CD4-positive, alpha-beta T cell treated with Interleukin-17A for 4 hours (primary cell): ENCODE measurements at places on chromosomes 3 and 15.

GRCh38 chr15:68204361-68204760 is 771 bp downstream of the CALML4 start:
- DNase-seq = no peak

GRCh38 chr3:158102242-158103080 is 3.8 kb downstream of the SHOX2 start:
- DNase-seq = no peak

GRCh38 chr3:9222049-9222448 is 27.4 kb downstream of the SRGAP3 start:
- DNase-seq = no peak

DNA sequence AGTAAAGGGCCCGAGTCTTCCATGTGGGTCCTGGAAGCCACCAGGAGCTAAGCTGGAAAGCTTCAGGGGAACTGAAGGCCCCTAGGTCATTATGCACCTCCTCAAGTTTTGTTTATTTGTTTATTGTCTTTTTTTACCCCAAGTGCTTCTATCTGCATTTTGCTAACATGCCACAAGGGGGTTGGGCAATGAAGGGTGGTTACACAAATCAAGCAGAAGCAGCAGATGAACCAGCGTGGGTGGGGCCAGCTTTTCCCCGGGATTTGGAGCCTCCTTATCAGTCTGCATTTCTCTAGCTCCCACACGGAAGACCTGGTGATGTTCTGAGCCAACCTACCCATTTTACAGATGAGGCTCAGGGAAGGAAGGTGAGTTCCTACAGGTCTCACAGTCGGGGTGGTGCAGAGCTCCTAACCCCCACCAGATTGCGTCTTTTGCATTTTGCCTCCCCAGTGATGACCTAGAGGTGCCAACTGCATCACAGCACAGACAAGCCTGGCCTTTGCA is 16.8 kb downstream of the TMC3 start:
- DNase-seq = no peak

GRCh38 chr3:24410860-24411259 is 83.8 kb downstream of the THRB start:
- no peak for DNase-seq

GRCh38 chr15:65421360-65422215 is 1.2 kb downstream of the IGDCC4 start:
- no peak for DNase-seq

DNA sequence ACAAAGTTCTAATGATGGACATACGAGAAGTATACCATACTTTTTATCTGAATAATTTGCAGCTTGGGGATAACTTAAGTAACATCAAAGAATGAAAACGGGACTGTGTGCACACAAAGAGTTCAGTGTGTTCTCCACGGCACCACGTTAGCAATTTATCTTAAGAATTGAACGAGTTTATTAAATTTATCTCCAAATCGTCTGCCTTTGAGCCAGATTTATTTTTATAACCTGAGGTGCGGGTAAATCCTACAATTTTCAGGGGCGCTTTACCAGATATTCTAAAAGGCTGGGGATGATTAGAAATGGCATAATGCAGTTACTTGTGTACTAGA is 3.5 kb downstream of the CHD2 start:
- no peak for DNase-seq

DNA sequence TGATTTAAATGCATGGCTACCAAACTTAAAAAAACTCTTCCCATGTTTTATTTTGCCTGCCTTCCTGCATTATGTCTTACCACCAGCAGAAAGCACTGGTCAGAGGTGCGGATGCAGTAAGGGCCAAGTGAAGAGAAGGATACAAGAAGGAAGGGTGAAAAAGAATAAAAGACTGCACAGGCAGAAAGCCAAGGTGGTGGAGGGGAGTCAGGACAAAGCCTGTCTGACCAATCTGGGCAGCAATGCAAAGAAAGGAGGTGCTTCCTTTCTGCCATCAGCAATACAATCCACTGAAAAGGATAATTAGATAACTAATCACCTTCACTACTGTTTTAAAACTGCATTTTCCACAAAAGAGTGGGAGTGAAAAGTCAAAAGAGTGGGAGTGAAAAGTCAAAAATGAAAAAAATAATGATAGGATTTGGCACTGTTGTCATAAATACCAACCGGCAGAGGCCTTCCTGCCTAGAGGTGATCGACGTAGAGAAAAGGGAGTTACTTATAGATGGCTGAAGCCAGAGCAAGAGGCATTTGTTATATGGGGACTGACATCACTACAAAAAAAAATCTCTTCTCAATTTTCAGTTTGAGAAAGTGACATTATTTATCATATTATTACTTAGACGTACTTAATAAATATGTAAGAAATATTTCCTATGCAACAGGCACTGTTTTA is 385.3 kb downstream of the TBC1D5 start:
- no peak for DNase-seq

DNA sequence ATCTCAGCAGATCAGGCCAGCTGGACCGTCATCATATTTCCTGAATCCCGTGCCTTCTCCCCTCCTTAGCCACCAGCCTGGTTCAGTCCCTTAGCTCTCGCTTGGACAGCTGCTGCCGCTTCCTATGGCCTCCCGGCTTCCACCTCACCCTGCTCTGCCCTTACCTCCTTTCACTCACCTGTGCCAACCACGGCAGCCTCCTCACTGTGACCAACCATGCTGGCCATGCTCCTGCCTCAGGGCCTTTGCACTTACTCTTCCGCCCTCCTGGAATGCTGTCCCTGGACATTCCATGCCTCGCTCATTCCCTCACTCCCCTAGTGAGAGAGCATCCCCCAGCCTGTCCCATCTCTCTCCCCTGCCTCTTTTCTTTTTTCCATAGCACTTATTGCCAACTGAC is 19.2 kb downstream of the GRIP2 start:
- DNase-seq = no peak

DNA sequence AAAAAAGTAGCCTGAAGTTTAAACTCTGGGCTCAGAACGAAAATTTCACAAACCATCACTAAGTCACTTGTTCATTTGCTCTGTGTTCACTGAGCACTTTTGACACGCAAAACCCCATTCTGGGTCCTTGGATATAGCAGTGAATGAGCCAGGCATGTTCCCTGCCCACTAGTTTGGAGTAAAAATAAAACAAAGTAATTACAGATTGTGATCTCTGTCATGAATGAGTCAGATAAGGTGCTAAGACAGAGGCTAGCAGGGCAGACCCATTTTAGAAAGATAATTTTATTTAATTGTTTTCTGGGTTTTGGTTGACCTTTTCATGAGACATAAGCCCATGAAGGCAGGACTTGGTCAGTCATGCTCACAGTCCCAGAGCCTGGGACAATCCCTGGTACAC is 84.1 kb upstream of the ARHGEF3 start:
- no peak for DNase-seq

- no peak for DNase-seq
Measured at GRCh38 chr3:130621824-130622223, 104.8 kb downstream of the COL6A6 start.

DNA sequence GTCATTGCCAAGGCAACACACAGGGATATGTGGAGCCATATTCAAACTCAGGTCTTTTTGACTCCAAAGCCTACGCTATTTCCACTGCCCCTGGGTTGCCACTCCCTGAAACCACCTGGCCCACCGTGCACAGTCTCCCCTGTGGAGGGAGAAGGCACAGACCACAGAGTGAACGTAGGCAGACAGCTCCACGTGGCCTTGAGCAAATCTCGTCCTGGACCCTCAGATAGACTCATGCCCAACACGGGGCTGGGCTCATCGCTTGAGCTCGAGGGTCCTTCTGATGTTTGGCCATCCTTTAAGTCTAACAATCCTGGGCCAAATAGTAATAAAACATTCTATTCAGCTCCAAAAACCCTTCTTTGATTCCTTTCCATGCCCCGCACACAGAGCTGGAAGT is 72.0 kb downstream of the CPN2 start:
- no peak for DNase-seq

DNA sequence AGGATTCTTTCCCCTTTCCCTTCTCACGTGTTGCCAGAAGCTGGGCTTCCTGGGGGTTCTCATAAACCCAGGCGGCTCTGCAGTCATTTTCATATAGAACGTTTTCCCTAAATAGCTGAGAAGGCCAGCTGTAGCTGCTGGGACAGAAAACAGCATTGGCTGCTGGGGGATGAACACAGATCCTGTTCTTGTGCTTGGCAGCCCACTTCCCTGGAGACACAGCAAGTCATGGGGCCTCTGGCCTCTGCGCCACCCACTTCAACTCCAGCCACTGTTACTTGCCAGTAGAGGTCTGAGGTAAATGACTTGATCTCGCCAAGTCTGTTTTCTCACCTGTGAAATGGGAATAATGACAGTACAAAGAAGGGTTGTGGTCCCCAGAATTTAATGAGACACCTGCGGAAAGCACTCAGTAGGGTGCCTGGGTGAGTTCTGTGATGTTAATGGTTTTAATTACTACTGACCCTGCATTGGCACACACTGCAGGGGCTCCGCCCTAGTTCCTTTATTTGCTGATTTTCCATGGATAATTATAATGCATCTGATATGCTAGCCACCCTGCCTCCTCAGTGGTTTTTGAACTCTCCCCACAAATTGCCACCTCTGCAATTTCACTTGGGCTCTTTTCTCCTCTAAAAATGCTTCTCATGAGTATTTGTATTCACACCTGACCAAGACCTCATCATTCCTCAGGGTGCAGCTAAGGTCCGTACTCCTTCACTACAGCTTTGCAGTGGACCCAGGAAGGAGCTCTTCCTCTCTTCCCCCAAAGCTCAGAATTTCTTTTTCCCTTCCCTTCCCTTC is 274.7 kb downstream of the RPLP1 start:
- no peak for DNase-seq

- DNase-seq = no peak
Measured at GRCh38 chr3:10524799-10525301, 19.5 kb upstream of the ATP2B2 start.

- DNase-seq = no peak
Measured at GRCh38 chr3:38556640-38557358, 60.7 kb downstream of the EXOG start.

DNA sequence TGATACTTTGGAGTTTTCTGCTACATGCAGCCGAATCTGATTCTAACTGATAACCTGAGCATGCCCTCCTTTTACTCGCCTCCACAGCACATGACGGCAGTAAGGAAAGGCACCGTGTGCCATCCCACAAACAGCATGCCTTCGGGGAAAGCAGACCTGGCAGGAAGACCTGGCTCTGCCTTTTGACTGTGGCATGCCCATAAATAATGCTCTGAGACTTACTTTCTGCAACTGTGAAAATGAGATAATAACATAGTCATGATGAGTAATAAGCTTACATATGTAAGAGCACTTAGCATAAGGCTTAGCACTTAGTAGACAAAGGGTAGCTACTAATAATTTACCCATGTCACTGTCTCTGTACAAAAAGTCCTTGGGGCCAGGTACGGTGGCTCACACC is 32.9 kb downstream of the MTHFS start:
- DNase-seq = no peak

GRCh38 chr3:177041021-177041729 is 156.1 kb downstream of the TBL1XR1 start:
- DNase-seq = no peak

DNA sequence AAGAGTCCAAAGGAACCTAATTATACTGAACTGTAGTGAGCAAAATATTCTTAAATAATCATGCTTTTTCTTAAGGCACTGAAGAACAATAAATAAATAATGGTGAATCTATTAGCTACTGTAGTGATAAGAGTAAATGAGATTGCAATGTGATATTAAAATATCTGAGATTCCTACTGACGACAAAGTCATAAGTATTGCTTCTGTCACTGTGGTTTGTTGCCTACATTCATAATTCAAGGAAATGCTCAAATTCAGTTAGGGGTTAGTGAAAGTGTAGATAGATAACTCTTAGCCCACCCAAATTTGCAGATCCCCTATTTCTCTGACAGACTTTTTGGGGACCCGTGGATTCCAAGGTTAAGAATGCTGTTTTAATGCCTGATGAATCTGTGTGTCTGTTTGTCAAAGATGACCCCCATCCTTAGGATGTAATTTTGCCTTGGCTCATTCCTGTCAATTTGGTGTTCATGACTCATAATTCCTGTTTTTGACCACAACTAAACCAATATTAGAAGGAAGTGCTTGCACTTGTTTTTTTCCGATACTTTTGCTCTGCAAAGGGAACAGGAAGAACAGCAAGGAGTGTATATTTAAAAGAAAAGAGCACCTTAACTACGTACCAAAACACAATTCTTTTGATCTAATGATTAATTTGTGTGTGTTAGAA is 86.7 kb downstream of the MAGI1 start:
- DNase-seq = no peak

GRCh38 chr3:61616586-61616985 is 55.2 kb downstream of the PTPRG start:
- no peak for DNase-seq

- DNase-seq = no peak
Measured at GRCh38 chr3:67030785-67031740, 33.0 kb downstream of the KBTBD8 start.

- DNase-seq = no peak
Measured at GRCh38 chr15:97600190-97600589, 360.3 kb upstream of the ARRDC4 start.

DNA sequence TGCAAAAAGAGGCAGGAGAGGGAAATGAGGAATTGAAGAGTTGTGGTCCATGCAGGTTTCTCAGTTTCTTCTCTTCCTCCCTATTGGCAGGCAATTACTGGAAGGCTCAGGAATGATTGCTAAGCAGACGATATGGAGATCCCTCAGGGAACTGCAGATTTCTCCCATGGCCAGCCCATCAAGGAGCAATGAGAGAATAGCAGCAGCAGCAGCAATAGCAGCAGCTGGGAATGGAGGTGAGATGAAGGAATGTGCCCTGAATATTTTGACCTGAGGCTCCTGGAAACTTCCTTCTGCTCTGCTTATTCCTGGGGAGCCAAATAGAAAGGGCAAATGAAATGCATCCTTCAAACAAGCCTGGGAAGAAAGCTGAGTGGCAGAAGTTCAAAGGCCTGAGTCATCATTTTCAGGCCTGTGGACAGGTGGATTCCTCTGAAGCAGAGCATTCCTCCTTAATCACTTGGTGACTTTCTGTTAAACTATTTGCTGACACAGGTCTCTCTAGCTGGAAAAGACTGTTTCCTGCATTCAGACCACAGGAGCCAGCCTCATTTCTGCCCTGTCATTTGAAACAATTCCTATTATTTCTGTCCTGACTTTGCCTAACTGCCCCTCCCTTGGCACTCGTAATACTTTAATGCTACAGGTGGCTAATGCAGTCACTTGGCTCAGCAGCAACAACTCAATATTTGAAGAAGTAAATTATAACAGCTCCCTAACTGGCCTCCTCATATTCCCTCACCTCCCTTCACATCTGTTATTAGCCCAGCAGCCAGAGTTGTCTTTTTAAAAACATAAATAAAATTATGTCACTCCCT is 146.9 kb upstream of the GADL1 start:
- DNase-seq = no peak
